ENCODE measurements at places on chromosomes 12 and 14. TPM values are rescaled to one million over a fixed set of nuclear protein-coding genes. Genes with fewer than 3 reads are reported as not detected.

The MYO1A gene
- 0.05 TPM for polyA plus RNA-seq

The NOC4L gene
- polyA plus RNA-seq: 20.0 TPM

The ACSM4 gene
- not detected for polyA plus RNA-seq

The UNC79 gene
- polyA plus RNA-seq: not detected

The KIF26A gene
- not detected for polyA plus RNA-seq

The C14orf180 gene
- not detected for polyA plus RNA-seq

The CPNE6 gene
- not detected for polyA plus RNA-seq

The TCL1B gene
- polyA plus RNA-seq: not detected

The PTPN6 gene
- 425 TPM for polyA plus RNA-seq

The PTPRO gene
- polyA plus RNA-seq: 0.80 TPM

The CD163L1 gene
- polyA plus RNA-seq: not detected

The ABCC9 gene
- not detected for polyA plus RNA-seq

The HOXC5 gene
- polyA plus RNA-seq: not detected

The FAM222A gene
- polyA plus RNA-seq: 0.22 TPM

The PROX2 gene
- polyA plus RNA-seq: 0.50 TPM

The GPRC5D gene
- not detected for polyA plus RNA-seq

The MORN3 gene
- polyA plus RNA-seq: 4.8 TPM

The MIPOL1 gene
- polyA plus RNA-seq: not detected

The CNTN1 gene
- polyA plus RNA-seq: not detected

The CDK4 gene
- 101 TPM for polyA plus RNA-seq

The AKAP5 gene
- polyA plus RNA-seq: 0.05 TPM

The COQ6 gene
- polyA plus RNA-seq: 23.6 TPM

The HHIPL1 gene
- not detected for polyA plus RNA-seq

The GLS2 gene
- 3.2 TPM for polyA plus RNA-seq

The ST8SIA1 gene
- 0.46 TPM for polyA plus RNA-seq

The CCDC184 gene
- polyA plus RNA-seq: 0.13 TPM

The TMEM179 gene
- polyA plus RNA-seq: not detected

The LRRK2 gene
- polyA plus RNA-seq: 0.05 TPM

The FLVCR2 gene
- polyA plus RNA-seq: not detected

The DHRS2 gene
- polyA plus RNA-seq: not detected

The NT5DC3 gene
- 0.89 TPM for polyA plus RNA-seq

The OR6C3 gene
- not detected for polyA plus RNA-seq

The SERPINA10 gene
- polyA plus RNA-seq: not detected

The CBLN3 gene
- not detected for polyA plus RNA-seq

The GPRC5A gene
- polyA plus RNA-seq: not detected

The CDC42BPB gene
- 0.63 TPM for polyA plus RNA-seq

The NCAPD2 gene
- 45.3 TPM for polyA plus RNA-seq
